ENCODE measurements at places on chromosomes 5 and 9. TPM values are rescaled to one million over a fixed set of nuclear protein-coding genes. Genes with fewer than 3 reads are reported as not detected.
A peak's percentile ranks its signal among the peaks of the same experiment; 100 is the strongest.

JAKMIP2 gene
- total RNA-seq: 4.5 TPM

PCDHGA5 gene
- 0.30 TPM for total RNA-seq

RLN2 gene
- total RNA-seq: 3.5 TPM

PCDHGC3 gene
- total RNA-seq: not detected

CXCL14 gene
- total RNA-seq: not detected

FAM151B gene
- total RNA-seq: not detected

ACOT12 gene
- total RNA-seq: not detected

DNA sequence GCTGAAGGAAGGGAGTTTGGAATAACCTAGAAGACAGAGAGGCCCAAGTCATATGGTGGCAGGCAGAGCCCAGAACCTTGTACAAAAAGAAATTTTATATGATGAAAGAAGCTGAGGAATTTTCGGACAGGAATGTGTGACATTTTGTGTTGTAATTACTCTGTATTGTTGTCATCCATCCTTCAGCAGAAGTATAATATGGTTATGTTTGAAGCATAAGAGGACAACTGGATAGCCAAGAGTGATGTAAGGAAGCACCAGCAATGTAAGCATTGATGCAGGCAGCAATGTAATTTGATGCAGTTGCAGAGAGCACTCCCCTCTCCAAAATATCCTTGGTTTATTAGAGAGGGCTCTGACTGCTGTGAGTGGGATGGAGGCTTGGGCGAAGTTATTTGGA is 19.1 kb upstream of the SNX2 start:
- DNase-seq: no peak
- no peak overlapping the region for H3K4me3 ChIP-seq
- peak overlapping the region; percentile 37 for H3K27ac ChIP-seq
- peaks cover 7% of the 10 kb centered on the region for H3K4me1 ChIP-seq
- H3K36me3 ChIP-seq: no peaks in the 10 kb centered on the region

GRCh38 chr9:33430942-33431341 is 16.5 kb downstream of the AQP3 start:
- H3K4me1 ChIP-seq: peaks cover 3% of the 10 kb centered on the region
- H3K27me3 ChIP-seq: no peaks in the 10 kb centered on the region
- DNase-seq: no peak
- H3K36me3 ChIP-seq: no peaks in the 10 kb centered on the region
- H3K27ac ChIP-seq: no peak overlapping the region

GRCh38 chr5:161421067-161421466 is 125.5 kb downstream of the GABRB2 start:
- DNase-seq: no peak
- H3K36me3 ChIP-seq: no peaks in the 10 kb centered on the region
- no peak overlapping the region for H3K4me3 ChIP-seq
- no peak overlapping the region for H3K27ac ChIP-seq
- H3K27me3 ChIP-seq: peaks cover 3% of the 10 kb centered on the region
- no peaks in the 10 kb centered on the region for H3K4me1 ChIP-seq

- H3K4me3 ChIP-seq: no peak overlapping the region
- H3K27ac ChIP-seq: no peak overlapping the region
- H3K4me1 ChIP-seq: peaks cover 2% of the 10 kb centered on the region
- peaks cover 22% of the 10 kb centered on the region for H3K27me3 ChIP-seq
- DNase-seq: no peak
- no peaks in the 10 kb centered on the region for H3K36me3 ChIP-seq
Observed at GRCh38 chr5:138139781-138140090, 508 bp upstream of the NME5 start.

DNA sequence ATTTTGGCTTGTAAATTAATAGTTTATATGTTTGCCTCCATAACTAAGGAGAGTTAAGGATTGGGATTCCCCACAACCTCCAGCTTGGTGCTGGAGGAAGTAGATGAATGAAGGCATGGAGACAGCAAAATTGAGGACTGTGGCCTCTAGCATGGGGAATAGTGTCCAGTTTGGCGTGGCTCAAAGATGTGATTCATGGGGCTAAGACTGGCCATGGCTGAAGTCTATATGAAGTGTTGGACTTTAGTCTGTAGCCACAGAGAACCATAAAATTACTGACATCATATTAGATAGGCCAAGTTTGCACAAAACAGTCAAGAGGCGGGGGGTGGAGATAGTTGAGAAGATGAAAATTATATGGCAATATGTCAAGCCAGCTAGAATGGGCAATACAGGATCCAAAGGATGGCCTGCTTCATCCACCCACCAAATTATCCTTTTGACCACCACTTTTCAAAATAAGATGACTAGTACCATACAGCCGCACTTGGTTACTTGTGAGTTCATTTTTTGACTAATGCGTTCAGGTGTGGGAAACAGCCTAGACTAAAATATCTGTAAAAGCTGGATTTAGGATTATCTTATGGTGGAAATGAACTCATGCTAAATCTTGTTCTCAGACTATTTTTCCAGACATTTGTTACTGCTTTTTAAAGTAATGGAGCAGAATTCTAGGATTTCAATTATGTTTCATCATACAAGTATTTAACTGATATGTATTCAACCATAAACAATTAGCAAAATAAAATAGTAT is 40.2 kb downstream of the ZNF474 start:
- no peaks in the 10 kb centered on the region for H3K36me3 ChIP-seq

DNA sequence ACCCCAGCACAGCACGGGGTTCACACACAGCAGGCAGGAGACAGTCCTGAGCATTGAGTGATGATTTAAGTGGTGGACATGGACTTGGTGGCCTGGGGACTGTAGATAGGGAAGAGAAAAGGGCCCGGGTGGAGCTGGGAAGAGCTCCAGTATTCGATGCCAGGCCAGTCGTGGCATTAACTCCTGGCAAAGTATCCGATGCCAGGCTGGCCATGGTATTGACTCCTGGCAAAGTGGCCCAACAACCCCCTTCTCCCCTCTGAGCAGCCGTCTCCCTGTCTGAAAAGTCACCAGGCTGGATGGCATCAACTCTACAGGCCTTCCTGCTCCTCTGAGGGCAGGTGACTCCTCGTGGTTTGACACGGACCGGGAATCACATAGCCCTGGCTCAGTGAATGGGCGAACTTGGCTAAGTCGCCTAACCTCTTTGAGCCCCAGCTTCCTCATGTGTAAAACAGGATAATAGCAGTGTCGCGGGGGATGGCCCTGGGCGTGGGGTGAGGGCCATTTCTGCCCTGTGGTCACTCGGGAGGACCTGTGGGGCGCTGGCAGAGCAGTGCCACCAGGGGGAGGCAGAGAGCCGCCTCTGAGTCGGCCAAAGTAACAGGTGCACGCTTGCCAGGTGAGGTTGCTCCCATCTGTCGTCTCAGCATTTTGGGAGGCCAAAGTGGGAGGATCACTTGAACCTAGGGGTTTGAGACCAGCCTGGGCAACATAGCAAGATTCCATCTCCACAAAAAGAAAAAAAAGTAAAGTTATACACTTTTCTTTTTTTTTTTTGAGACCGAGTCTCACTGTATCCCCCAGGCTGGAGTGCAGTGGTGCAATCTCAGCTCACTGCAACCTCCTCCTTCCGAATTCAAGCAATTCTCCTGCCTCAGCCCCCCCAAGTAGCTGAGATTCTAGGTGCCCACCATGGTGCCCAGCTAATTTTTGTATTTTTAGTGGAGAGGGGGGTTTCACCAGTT is 5.7 kb upstream of the SEC16A start:
- H3K27me3 ChIP-seq: no peaks in the 10 kb centered on the region
- no peak overlapping the region for H3K27ac ChIP-seq
- peak; percentile 84 for DNase-seq
- H3K4me1 ChIP-seq: peaks cover 4% of the 10 kb centered on the region
- H3K4me3 ChIP-seq: no peak overlapping the region

DNA sequence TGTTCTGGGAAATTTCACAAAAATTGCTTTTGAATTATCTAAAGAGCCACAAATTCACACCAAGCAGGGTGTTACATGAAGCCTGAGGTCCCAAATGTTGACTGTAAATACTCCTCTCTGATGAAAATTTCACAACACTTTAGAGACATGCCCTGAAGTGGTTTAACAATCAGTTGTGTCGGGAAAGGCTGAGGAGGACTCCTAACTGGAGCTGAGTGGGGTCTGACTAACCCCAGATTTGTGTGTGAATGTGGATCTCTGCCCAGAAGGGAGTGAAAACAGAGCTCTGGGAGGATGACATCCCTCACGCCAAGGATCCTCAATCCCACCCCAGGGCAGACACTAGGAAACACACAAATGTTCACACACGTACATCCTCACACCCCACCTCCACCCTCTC is 31.1 kb upstream of the GRXCR2 start:
- DNase-seq: no peak
- no peak overlapping the region for H3K27ac ChIP-seq
- H3K27me3 ChIP-seq: peaks cover 5% of the 10 kb centered on the region
- H3K4me1 ChIP-seq: no peaks in the 10 kb centered on the region
- H3K36me3 ChIP-seq: no peaks in the 10 kb centered on the region

GRCh38 chr5:138829341-138829740 is 45.8 kb downstream of the LRRTM2 start:
- H3K36me3 ChIP-seq: no peaks in the 10 kb centered on the region
- no peak overlapping the region for H3K27ac ChIP-seq
- no peak overlapping the region for H3K4me3 ChIP-seq
- peaks cover 2% of the 10 kb centered on the region for H3K4me1 ChIP-seq

- H3K36me3 ChIP-seq: no peaks in the 10 kb centered on the region
- no peak overlapping the region for H3K27ac ChIP-seq
- DNase-seq: no peak
- H3K4me3 ChIP-seq: no peak overlapping the region
- no peaks in the 10 kb centered on the region for H3K27me3 ChIP-seq
Observed at GRCh38 chr5:56172241-56172640, 60.9 kb downstream of the ANKRD55 start.

DNA sequence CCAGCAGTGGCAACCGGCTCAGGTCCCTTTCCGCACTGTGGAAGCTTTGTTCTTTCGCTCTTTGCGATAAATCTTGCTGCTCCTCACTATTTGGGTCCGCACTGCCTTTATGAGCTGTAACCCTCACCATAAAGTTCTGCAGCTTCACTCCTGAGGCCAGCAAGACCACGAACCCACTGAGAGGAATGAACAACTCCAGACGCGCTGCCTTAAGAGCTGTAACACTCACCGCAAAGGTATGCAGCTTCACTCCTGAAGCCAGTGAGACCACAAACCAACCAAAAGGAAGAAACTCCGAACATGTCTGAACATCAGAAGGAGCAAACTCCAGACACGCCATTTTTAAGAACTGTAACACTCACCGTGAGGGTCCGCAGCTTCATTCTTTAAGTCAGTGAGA is 103.5 kb downstream of the GLIS3 start:
- peaks cover 9% of the 10 kb centered on the region for H3K36me3 ChIP-seq
- H3K4me3 ChIP-seq: no peak overlapping the region
- no peaks in the 10 kb centered on the region for H3K4me1 ChIP-seq
- no peak for DNase-seq
- no peaks in the 10 kb centered on the region for H3K27me3 ChIP-seq
- no peak overlapping the region for H3K27ac ChIP-seq

DNA sequence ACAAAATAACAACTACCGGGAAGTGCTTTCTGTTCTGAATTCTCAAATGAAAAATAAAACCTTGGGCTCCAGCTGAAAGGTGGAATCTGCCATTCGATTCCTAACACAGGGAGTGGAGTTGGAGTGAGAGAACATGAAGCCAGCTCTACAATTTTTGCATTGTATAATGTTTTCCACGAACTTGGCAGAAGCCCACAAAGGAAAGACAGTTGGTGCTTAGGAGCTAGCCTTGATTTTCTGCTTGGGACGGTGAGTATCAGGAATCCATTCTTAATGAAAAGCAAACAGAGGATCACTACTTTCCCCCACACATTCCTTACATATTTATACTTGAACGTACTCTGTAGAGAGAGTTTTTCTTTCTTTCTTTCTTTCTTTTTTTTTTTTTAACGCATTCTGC is 74.2 kb upstream of the FBXL7 start:
- no peak overlapping the region for H3K4me3 ChIP-seq
- H3K27me3 ChIP-seq: no peaks in the 10 kb centered on the region
- no peak for DNase-seq
- H3K27ac ChIP-seq: no peak overlapping the region
- H3K4me1 ChIP-seq: no peaks in the 10 kb centered on the region

- no peak overlapping the region for H3K4me3 ChIP-seq
- peaks cover 2% of the 10 kb centered on the region for H3K36me3 ChIP-seq
- peaks cover 12% of the 10 kb centered on the region for H3K4me1 ChIP-seq
Observed at GRCh38 chr9:4615251-4615650, 46.8 kb upstream of the PLPP6 start.

- no peak overlapping the region for H3K4me3 ChIP-seq
- DNase-seq: no peak
- H3K4me1 ChIP-seq: no peaks in the 10 kb centered on the region
- H3K36me3 ChIP-seq: peaks cover 6% of the 10 kb centered on the region
- H3K27me3 ChIP-seq: no peaks in the 10 kb centered on the region
Observed at GRCh38 chr5:143932584-143932983, 120.6 kb downstream of the HMHB1 start.

DNA sequence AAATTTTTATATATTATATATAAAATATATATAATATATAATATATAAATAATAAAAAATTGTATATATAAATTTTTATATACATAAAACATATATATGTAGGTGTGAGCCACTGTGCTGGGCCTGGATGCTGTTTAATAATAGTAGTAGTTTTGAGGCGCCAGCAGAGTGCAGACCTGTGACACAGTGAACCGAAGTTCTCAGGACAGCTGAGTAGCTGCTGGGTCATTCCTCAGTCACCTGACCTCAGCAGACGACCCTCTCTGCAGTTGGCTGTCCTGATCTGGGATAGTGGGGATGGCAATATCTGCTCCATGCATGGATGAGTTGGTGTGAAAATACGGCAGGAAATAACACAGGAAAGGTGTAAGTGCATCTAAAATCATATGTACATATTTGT is 3.3 kb upstream of the SNX18 start:
- H3K36me3 ChIP-seq: no peaks in the 10 kb centered on the region
- H3K4me1 ChIP-seq: peaks cover 12% of the 10 kb centered on the region
- H3K4me3 ChIP-seq: no peak overlapping the region

Measured in activated naive CD8-positive, alpha-beta T cell treated with anti-CD3 and anti-CD28 coated beads, Interleukin-2, amount 10 ng/mL, durations not matched to agents 7 days and 5 days (primary cell).